ENCODE measurements at places on chromosomes 5 and 9. TPM values are rescaled to one million over a fixed set of nuclear protein-coding genes. Genes with fewer than 3 reads are reported as not detected.

- H3K27ac ChIP-seq, result peak overlapping the region; percentile 76
- H3K27me3 ChIP-seq, result no peaks in the 10 kb centered on the region
- H3K4me1 ChIP-seq, result peaks cover 8% of the 10 kb centered on the region
- peak; percentile 42 for DNase-seq
- H3K4me3 ChIP-seq, result peak overlapping the region; percentile 76
Observed at GRCh38 chr9:35490155-35490909, 421 bp downstream of the RUSC2 start.

Gene FOXD4L3
- not detected for total RNA-seq

- H3K27me3 ChIP-seq, result no peaks in the 10 kb centered on the region
- H3K4me1 ChIP-seq, result peaks cover 24% of the 10 kb centered on the region
- peak overlapping the region; percentile 58 for H3K27ac ChIP-seq
- no peak for DNase-seq
- H3K36me3 ChIP-seq, result no peaks in the 10 kb centered on the region
Observed at GRCh38 chr9:116377179-116377798, 223.7 kb downstream of the PAPPA start.

Gene PTGS1
- total RNA-seq, result 3.9 TPM

DNA sequence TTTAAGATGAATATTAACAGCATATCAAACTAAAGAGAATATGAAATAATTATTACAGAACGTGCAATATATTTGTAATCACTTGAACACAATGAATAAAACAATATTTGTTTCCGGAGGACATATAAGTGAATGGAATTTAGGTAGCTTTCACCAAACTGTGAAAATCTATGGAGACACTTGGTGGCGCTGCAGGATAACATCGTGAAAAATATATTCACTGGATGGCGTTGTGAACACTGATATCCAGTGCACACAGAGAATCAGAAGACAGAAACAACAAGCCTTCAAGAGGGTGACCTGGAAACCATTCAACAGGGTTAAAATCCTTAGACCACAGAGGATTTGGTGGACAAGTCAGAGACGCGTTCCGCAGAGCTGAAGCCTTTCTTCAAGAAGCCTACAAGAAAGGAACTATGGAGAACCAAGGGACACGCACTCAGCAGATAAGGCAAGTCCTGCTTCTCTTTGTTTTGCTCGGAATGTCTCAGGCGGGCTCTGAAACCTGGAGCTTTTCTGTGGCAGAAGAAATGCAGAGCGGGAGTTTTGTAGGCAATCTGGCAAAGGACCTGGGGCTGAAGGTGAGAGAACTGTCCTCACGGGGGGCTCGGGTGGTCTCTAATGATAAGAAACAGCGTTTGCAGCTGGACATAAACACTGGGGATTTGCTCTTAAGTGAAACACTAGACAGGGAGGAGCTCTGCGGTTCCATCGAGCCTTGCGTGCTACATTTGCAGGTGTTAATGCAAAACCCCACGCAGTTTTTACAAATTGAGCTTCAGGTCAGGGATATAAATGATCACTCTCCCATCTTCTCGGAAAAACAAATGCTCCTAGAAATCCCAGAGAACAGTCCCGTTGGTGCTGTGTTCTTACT, at the start of gene PCDHB11:
PCDHB11 (plus strand) TSS at position 269 of the 877 bp plus-strand sequence; CDS start at position 417, 148 bp downstream.
- H3K4me1 ChIP-seq, result no peaks in the 10 kb centered on the region
- H3K4me3 ChIP-seq, result no peak within 1 kb of the TSS
- no peaks in the 10 kb centered on the region for H3K36me3 ChIP-seq
- no peaks in the 10 kb centered on the region for H3K27me3 ChIP-seq

Gene MAN2A1
- total RNA-seq, result 83.6 TPM

DNA sequence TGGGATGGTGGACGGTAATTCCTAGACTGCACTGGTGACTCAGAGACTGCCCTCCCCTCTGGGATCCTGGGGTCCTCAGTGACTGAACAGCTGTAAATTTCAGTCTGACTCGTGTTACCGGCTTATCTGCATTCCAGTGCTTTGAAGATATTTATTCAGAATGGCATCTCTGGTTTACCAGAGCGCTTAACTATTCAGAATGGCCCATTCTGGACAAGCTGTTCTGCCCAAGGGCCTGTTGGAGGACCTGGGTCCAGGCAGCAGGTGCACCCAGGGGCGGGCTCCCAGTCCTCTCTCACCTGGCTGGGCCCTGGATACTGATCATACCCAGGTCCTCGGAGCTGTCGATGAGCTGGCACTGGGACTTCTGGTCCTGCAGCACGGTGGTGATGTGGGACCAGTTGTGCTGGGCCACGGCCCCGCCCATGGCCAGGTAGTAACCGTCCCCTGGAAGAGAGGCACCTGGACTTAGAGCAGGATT, 48.0 kb downstream of the SARDH start:
- no peaks in the 10 kb centered on the region for H3K36me3 ChIP-seq
- no peaks in the 10 kb centered on the region for H3K27me3 ChIP-seq
- no peak overlapping the region for H3K4me3 ChIP-seq
- DNase-seq, result peak; percentile 56
- H3K4me1 ChIP-seq, result no peaks in the 10 kb centered on the region
- no peak overlapping the region for H3K27ac ChIP-seq

DNA sequence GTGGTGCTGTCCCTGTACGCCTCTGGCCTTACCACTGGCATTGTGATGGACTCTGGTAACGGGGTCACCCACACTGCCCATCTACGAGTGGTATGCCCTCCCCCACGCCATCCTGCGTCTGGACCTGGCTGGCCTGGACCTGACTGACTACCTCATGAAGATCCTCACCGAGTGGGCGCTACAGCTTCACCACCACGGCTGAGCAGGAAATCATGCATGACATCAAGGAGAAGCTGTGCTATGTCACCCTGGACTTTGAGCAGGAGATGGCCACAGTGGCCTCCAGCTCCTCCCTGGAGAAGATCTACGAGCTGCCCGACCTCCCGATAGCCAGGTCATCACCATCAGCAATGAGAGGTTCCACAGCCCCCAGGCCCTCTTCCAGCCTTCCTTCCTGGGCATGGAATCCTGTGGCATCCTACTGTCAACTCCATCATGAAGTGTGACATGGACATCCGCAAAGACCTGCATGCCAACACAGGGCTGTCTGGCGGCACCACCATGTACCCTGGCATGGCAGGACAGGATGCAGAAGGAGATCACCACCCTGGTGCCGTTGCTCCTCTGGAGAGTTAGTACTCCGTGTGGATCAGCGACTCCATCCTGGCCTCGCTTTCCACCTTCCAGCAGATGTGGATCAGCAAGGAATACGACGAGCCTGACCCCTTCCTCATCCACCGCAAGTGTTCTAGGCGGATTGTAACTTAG, 434.2 kb upstream of the RGMB start:
- no peaks in the 10 kb centered on the region for H3K27me3 ChIP-seq
- no peak for DNase-seq
- no peak overlapping the region for H3K27ac ChIP-seq
- no peak overlapping the region for H3K4me3 ChIP-seq

Gene TMOD1
- total RNA-seq, result 37.0 TPM

Gene NDFIP1
- 351 TPM for total RNA-seq

DNA sequence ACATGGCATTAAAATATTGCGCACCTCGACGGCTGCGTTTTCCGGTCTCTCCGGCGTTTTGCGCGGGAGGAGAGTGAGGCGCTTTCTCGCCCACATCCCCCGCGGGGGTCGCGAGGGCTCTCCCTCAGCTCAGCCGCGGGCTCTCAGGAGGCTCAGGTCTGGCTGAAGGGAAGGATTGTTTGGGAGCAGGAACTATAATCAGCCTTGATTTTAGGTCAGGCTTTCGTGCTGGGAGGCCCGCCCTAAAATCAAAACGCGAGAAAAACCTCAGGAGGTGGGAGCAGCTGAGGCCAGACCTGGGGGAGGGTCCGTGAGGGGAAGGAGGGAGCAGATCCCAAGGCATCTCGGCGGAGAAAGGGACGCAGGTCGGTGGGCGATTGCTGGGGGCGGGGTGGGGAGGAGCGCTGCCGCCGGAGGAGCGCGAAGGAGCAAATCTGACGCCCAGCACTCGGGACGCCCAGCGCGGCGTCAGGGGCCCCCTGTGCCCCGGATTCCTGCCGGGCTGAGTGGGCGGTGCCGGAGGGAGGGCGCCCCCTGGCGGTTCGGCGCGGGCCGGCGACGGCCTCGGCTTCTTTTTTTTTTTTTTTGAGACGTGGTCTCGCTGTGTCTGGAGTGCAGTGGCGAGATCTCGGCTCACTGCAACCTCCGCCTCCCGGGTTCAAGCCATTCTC, 18.7 kb upstream of the RNF130 start:
- no peaks in the 10 kb centered on the region for H3K27me3 ChIP-seq
- H3K4me1 ChIP-seq, result peaks cover 6% of the 10 kb centered on the region
- DNase-seq, result peak; percentile 70
- no peaks in the 10 kb centered on the region for H3K36me3 ChIP-seq
- peak overlapping the region; percentile 70 for H3K27ac ChIP-seq

DNA sequence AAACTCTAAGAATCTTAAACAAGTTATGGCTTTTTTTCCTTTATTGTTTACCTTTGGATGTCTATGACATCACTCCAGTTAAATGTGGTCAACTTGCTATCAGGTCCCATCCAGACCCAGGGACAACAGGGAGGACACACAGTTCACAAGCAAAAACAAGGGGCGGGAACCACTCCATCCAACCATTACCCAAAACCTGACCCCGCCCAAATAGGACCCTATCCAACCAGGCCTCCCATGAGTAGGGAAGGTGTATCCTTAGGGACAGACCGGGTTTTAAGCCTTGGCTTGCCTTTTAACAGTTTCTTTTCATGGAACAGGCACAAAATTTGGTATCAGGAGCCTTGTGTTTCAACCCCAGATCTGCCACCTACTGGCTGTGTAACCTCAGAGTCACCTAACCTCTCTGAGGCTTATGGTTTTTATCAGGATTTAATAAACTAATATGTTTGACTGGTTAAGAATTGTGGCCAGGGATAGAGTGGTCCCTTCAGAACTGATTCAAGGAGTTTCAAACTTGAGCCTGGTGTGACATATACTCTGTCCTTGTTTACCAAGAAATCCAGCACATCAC, 127.7 kb upstream of the RAD23B start:
- no peak overlapping the region for H3K27ac ChIP-seq
- H3K4me3 ChIP-seq, result no peak overlapping the region
- H3K4me1 ChIP-seq, result no peaks in the 10 kb centered on the region
- H3K36me3 ChIP-seq, result no peaks in the 10 kb centered on the region
- H3K27me3 ChIP-seq, result no peaks in the 10 kb centered on the region

DNA sequence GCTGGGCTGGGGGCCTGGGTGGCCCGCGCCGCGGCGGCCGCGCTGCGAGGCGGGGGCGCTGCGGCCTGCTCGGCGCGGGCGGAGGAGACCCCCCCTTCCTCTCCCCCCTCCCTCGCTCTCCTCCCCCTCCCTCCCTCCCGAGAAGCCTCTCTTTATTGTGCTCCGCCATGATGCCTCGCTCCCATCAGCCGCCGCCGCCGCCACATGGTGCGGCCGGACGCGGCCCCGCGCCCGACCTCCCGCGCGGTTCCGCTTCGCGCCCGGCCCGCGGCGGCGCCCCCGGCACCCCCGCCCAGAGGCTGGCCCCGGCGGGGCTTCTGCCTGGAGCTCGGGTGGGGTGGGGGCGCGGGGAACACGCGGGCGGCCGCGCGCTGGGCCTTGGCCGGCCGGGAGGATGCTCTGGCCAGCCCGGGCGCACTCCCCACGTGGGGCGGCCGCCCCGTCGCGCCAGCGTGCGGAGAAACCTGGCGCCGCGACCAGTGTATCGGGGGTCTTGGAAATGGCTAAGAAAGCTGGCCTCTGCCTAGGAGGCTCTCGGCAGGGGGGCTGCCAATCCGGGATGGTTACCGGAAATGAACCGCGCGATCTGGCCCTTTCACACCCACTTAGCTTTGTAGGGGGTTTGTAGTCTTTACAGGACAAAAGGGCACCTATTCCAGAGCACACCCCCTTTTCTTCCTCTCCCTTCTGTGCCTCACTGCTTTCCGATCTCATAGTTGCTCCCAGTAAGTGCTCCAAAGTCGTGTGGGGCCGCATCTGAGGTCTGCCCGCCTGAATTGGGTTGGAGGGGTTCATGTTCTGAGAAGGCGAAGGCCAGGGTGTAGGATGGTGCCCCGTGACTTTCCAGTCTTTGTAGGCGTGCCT, 1.0 kb downstream of the SET start:
- H3K36me3 ChIP-seq, result peaks cover 34% of the 10 kb centered on the region
- H3K27me3 ChIP-seq, result no peaks in the 10 kb centered on the region
- peaks cover 37% of the 10 kb centered on the region for H3K4me1 ChIP-seq
- no peak overlapping the region for H3K27ac ChIP-seq

Gene SPINK6
- not detected for total RNA-seq

- no peak for DNase-seq
- no peak overlapping the region for H3K27ac ChIP-seq
- no peaks in the 10 kb centered on the region for H3K4me1 ChIP-seq
- no peak overlapping the region for H3K4me3 ChIP-seq
- no peaks in the 10 kb centered on the region for H3K27me3 ChIP-seq
Observed at GRCh38 chr5:170446365-170446764, 57.2 kb upstream of the KCNMB1 start.

GRCh38 chr5:74598731-74599130, 41.8 kb downstream of the ENC1 start:
- H3K27me3 ChIP-seq, result no peaks in the 10 kb centered on the region
- no peak overlapping the region for H3K27ac ChIP-seq
- H3K4me1 ChIP-seq, result peaks cover 3% of the 10 kb centered on the region
- no peaks in the 10 kb centered on the region for H3K36me3 ChIP-seq
- DNase-seq, result no peak
- no peak overlapping the region for H3K4me3 ChIP-seq

- H3K4me1 ChIP-seq, result peaks cover 33% of the 10 kb centered on the region
- H3K27ac ChIP-seq, result no peak overlapping the region
- H3K36me3 ChIP-seq, result no peaks in the 10 kb centered on the region
- no peak overlapping the region for H3K4me3 ChIP-seq
Observed at GRCh38 chr5:139574641-139575312, 13.6 kb downstream of the UBE2D2 start.

DNA sequence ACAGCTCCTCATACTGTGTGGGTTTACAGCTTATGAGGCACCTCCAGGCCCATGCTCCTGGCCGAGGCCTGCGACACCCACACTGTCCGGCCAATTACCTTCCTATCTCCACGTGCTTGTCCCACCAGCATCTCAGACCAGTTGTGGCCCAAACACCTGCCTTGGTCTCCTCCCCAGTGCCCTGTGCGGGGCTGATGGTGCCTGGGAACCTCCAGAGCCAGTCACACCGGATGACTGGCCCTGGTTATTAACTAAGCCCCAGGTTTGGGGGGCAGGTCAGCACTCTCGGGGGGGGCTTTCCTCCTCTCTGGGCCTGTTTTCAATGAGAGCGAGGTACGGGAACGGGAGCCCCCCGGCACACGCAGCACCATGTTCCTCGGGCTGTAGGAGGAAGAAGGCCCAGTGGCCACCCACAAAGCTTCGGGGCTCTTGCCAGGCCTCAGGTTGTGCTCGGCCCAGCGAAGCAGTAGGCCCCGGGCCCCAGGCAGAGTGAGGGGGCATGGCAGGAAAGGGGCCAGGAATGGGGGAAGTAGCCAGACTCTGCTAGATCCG, 76.0 kb upstream of the PHYKPL start:
- H3K27ac ChIP-seq, result no peak overlapping the region
- DNase-seq, result no peak
- H3K4me3 ChIP-seq, result no peak overlapping the region
- no peaks in the 10 kb centered on the region for H3K27me3 ChIP-seq

Measured in thyroid gland (tissue), 4 donors.